ENCODE measurements at places on chromosomes 16 and 17.

DNA sequence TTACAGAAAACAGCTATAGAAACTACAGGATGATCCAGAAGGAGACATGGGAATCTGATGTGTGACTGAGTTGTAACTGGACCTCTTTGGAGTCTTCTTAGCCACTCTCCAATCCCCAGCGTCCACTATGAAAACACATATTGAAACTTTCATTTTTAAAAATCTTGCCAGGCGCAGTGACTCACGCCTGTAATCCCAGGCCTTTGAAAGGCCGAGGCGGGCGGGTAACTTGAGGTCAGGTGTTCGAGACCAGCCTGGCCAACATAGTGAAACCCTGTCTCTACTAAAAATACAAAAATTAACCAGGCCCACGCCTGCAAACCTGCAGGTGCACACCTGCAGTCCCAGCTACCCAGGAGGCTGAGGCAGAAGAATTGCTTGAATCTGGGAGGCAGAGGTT, 53.3 kb downstream of the HIC1 start:
- H3K4me1 ChIP-seq = peaks cover 2% of the 10 kb centered on the region
- no peak for DNase-seq
- no peak overlapping the region for H3K4me3 ChIP-seq
- H3K27ac ChIP-seq = no peak overlapping the region

- DNase-seq = peak; percentile 91
- peak overlapping the region; percentile 70 for H3K4me3 ChIP-seq
- H3K4me1 ChIP-seq = peaks cover 12% of the 10 kb centered on the region
- H3K27me3 ChIP-seq = no peaks in the 10 kb centered on the region
- peaks cover 15% of the 10 kb centered on the region for H3K36me3 ChIP-seq
Observed at GRCh38 chr17:44095647-44096496, 25.3 kb downstream of the G6PC3 start.

GRCh38 chr17:43517161-43517560, 29.0 kb downstream of the ETV4 start:
- no peak overlapping the region for H3K4me3 ChIP-seq
- DNase-seq = no peak
- peaks cover 93% of the 10 kb centered on the region for H3K36me3 ChIP-seq
- no peaks in the 10 kb centered on the region for H3K27me3 ChIP-seq
- H3K27ac ChIP-seq = no peak overlapping the region

- no peak overlapping the region for H3K27ac ChIP-seq
- H3K4me3 ChIP-seq = no peak overlapping the region
- peaks cover 7% of the 10 kb centered on the region for H3K4me1 ChIP-seq
- peaks cover 6% of the 10 kb centered on the region for H3K36me3 ChIP-seq
- no peak for DNase-seq
Observed at GRCh38 chr16:19595043-19595767, 39.7 kb downstream of the VPS35L start.

DNA sequence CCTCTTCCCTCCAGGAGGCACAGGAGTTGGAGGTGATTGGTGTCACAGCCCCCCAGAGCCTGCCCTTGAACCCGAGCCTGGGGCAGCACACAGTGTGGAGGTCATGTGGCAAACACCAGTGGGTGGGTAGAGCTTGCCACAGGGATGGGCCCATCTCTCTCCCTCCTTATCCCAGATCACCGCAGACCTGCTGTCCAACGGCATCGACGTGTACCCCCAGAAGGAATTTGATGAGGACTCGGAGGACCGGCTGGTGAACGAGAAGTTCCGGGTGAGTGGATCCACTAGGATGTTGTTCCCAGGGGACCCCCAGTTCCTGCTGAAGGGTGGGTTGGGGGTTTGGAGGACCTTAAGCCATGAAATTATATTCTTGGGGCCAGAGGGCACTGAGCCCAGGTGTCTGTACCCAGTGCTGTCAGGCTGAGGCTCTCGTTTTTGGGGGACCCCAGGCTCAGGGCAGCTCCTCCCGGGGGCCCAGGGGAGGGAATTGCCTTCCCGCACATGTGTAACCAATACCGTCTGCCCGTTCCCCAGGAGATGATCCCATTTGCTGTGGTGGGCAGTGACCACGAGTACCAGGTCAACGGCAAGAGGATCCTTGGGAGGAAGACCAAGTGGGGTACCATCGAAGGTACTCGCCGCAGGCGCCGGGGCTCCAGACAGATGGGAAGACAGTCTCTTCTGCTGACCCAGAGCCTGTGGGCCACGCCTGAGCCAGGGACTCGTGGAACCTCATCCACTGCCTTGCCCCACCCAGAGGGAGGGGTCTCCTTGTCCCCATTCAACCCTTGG, 351.9 kb downstream of the SEC14L1 start:
- H3K4me1 ChIP-seq = peaks cover 7% of the 10 kb centered on the region
- H3K36me3 ChIP-seq = peaks cover 94% of the 10 kb centered on the region
- H3K27me3 ChIP-seq = no peaks in the 10 kb centered on the region
- DNase-seq = no peak
- H3K4me3 ChIP-seq = no peak overlapping the region
- H3K27ac ChIP-seq = peak overlapping the region; percentile 50
